ENCODE measurements at places on chromosomes 2 and 18.

GRCh38 chr2:231781798-231782726 is 980 bp upstream of the PDE6D start:
- DNase-seq: no peak

GRCh38 chr2:47174733-47175361 is 19.7 kb upstream of the STPG4 start:
- no peak for DNase-seq

GRCh38 chr2:71850306-71850801 is 297.3 kb downstream of the CYP26B1 start:
- peak; percentile 33 for DNase-seq

DNA sequence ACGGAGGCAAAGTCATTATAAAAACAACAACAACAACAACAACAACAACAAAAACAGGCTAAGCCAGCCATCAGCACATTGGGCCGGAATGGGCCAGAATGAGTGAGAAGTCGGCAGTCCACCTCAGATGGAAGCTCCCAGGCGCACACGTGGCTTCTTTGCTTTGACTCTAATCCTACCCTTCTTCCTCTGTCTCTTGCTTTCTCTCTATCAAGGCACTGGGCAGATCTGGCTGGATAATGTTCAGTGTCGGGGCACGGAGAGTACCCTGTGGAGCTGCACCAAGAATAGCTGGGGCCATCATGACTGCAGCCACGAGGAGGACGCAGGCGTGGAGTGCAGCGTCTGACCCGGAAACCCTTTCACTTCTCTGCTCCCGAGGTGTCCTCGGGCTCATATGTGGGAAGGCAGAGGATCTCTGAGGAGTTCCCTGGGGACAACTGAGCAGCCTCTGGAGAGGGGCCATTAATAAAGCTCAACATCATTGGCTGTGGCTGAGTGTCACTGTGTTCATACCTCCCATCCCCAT is 52.2 kb downstream of the MARCO start:
- DNase-seq: no peak

DNA sequence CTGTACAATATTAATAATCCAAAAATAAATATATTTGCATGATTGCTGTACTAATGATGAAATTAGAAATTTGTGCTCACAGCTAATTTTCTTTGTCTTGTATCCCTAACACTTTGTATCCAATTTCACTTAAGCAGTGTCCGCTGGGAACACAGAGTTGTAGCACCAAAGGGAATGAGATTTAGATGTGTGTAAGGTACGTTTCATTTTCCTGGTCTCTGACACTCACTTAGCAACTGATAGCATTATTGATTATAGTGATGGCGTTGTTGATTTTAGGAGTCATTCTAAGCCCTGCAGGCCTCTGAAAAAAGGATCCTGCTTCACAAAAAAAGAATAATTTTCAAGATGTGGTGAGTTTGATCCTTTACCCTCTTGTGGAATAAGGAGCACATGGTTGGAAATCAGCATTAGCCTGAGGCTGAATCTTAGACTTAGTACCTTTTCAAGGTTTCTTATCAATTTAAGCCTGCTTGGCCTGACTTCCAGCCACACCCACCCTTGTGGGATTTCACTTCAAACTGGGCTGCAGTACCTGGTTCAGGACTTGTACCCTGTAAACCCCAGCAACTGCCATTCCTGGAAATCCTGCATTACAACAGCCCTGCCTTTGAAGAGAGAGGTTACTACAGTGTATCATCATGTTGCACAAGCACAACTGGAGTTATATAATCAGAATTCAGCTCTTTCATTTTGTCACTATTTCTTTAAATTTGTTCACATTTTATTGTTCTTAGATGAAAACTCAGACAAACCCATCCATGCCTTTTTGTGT is 116.2 kb downstream of the RND3 start:
- DNase-seq: no peak

- no peak for DNase-seq
Measured at GRCh38 chr2:41169744-41170143, 717.9 kb upstream of the SLC8A1 start.

GRCh38 chr2:42286268-42286946 is 74.6 kb downstream of the COX7A2L start:
- DNase-seq: no peak

Data from left ventricle myocardium inferior (tissue), 1 donor.